GM12878 (cell line): ENCODE measurements at places on chromosomes 1 and 21. TPM values are rescaled to one million over a fixed set of nuclear protein-coding genes. Genes with fewer than 3 reads are reported as not detected.

HMGN1 gene
- 781 and 798 TPM in 2 replicates for polyA plus RNA-seq

MIER1 gene
- 36.5 and 39.8 TPM in 2 replicates for polyA plus RNA-seq

IFI44L gene
- polyA plus RNA-seq: 51.4 and 66.1 TPM in 2 replicates

CLCNKA gene
- polyA plus RNA-seq: not detected in 2 replicates

EDARADD gene
- polyA plus RNA-seq: 2.9 and 6.0 TPM in 2 replicates

MAP7D1 gene
- polyA plus RNA-seq: 12.5 and 14.4 TPM in 2 replicates

DENND2D gene
- polyA plus RNA-seq: 162 and 176 TPM in 2 replicates

HSPG2 gene
- polyA plus RNA-seq: 0.61 and 1.1 TPM in 2 replicates

SIM2 gene
- polyA plus RNA-seq: 0.02 TPM in 1 of 2 replicates, not detected in the other

IGSF9 gene
- 0.12 TPM in 1 of 2 replicates, not detected in the other for polyA plus RNA-seq

SERPINC1 gene
- polyA plus RNA-seq: not detected in 2 replicates

POMGNT1 gene
- polyA plus RNA-seq: 35.2 and 36.1 TPM in 2 replicates

MRPL55 gene
- polyA plus RNA-seq: 137 and 143 TPM in 2 replicates

RGS13 gene
- 0.11 and 0.26 TPM in 2 replicates for polyA plus RNA-seq

MMEL1 gene
- not detected in 2 replicates for polyA plus RNA-seq

AKT3 gene
- 0.09 and 0.22 TPM in 2 replicates for polyA plus RNA-seq

KRTAP13-2 gene
- polyA plus RNA-seq: not detected in 2 replicates

DMBX1 gene
- not detected in 2 replicates for polyA plus RNA-seq

GSTM3 gene
- polyA plus RNA-seq: not detected in 2 replicates

NBPF11 gene
- 2.3 and 3.1 TPM in 2 replicates for polyA plus RNA-seq

SUCO gene
- polyA plus RNA-seq: 6.5 and 7.8 TPM in 2 replicates

ACTL8 gene
- polyA plus RNA-seq: not detected in 2 replicates

BGLAP gene
- 0.20 and 0.95 TPM in 2 replicates for polyA plus RNA-seq

AIRE gene
- polyA plus RNA-seq: not detected in 2 replicates

TSPAN1 gene
- not detected in 2 replicates for polyA plus RNA-seq

TUFT1 gene
- polyA plus RNA-seq: 1.2 and 2.8 TPM in 2 replicates

OR2G6 gene
- 0.21 and 0.41 TPM in 2 replicates for polyA plus RNA-seq

CYP2J2 gene
- polyA plus RNA-seq: 0.11 and 0.12 TPM in 2 replicates

SPATA45 gene
- 0.37 and 0.77 TPM in 2 replicates for polyA plus RNA-seq

S100A4 gene
- polyA plus RNA-seq: 4.3 and 6.5 TPM in 2 replicates

ITLN2 gene
- not detected in 2 replicates for polyA plus RNA-seq

SLC30A10 gene
- not detected in 2 replicates for polyA plus RNA-seq

TTC39A gene
- 0.18 and 1.1 TPM in 2 replicates for polyA plus RNA-seq

FMO5 gene
- polyA plus RNA-seq: 0.27 and 0.58 TPM in 2 replicates

PRMT6 gene
- polyA plus RNA-seq: 36.3 and 38.6 TPM in 2 replicates

LCE2D gene
- not detected in 2 replicates for polyA plus RNA-seq

DCDC2B gene
- 0.12 TPM in 1 of 2 replicates, not detected in the other for polyA plus RNA-seq

CBR1 gene
- polyA plus RNA-seq: 126 and 131 TPM in 2 replicates

ARTN gene
- polyA plus RNA-seq: 0.11 and 0.21 TPM in 2 replicates

PLXNA2 gene
- 0.08 TPM in 1 of 2 replicates, not detected in the other for polyA plus RNA-seq

DLGAP3 gene
- polyA plus RNA-seq: 0.05 and 0.07 TPM in 2 replicates

MXRA8 gene
- 0.24 TPM in 1 of 2 replicates, not detected in the other for polyA plus RNA-seq

CLCA1 gene
- polyA plus RNA-seq: not detected in 2 replicates

ALPL gene
- 0.20 and 0.32 TPM in 2 replicates for polyA plus RNA-seq

DESI2 gene
- 16.7 and 21.5 TPM in 2 replicates for polyA plus RNA-seq

CNKSR1 gene
- polyA plus RNA-seq: 0.33 and 0.79 TPM in 2 replicates

C1orf141 gene
- not detected in 2 replicates for polyA plus RNA-seq

AMY1A gene
- not detected in 2 replicates for polyA plus RNA-seq

SLFNL1 gene
- 0.55 and 0.64 TPM in 2 replicates for polyA plus RNA-seq

OPRD1 gene
- 0.01 TPM in 1 of 2 replicates, not detected in the other for polyA plus RNA-seq

ATF6 gene
- polyA plus RNA-seq: 14.2 and 15.4 TPM in 2 replicates

AGMAT gene
- polyA plus RNA-seq: 2.9 and 3.6 TPM in 2 replicates
